ENCODE measurements at places on chromosomes 7 and 10. TPM values are rescaled to one million over a fixed set of nuclear protein-coding genes. Genes with fewer than 3 reads are reported as not detected.

Gene LRRC61
- total RNA-seq, result 41.6 TPM

Gene PRR15
- not detected for total RNA-seq

Gene SEMA3D
- not detected for total RNA-seq

Gene EPHA1
- 0.66 TPM for total RNA-seq

Gene XRCC2
- 13.8 TPM for total RNA-seq

Gene CALML3
- not detected for total RNA-seq

Gene CPA2
- not detected for total RNA-seq

Gene CLRN3
- total RNA-seq, result not detected

Gene CALHM3
- not detected for total RNA-seq
